ENCODE measurements at places on chromosomes 16 and 17.

- DNase-seq, result no peak
Observed at GRCh38 chr16:78396673-78397072, 297.2 kb downstream of the WWOX start.

- DNase-seq, result peak; percentile 89
Observed at GRCh38 chr17:82716203-82717010, at the start of gene FN3KRP. TSS of gene FN3KRP (plus strand) at chr17:82716706. CDS start at chr17:82716756, 50 bp downstream.

GRCh38 chr17:69961501-69962145 lies 113.4 kb upstream of the KCNJ16 start:
- DNase-seq, result no peak

- DNase-seq, result no peak
Observed at GRCh38 chr17:58376472-58377000, 24.5 kb upstream of the SUPT4H1 start.

GRCh38 chr17:83037874-83038165 lies 41.6 kb upstream of the METRNL start:
- no peak for DNase-seq

- DNase-seq, result no peak
Observed at GRCh38 chr17:43995150-43995471, 9.3 kb upstream of the NAGS start.

- peak; percentile 22 for DNase-seq
Observed at GRCh38 chr16:2881783-2882649, 999 bp upstream of the FLYWCH2 start.

GRCh38 chr16:66701026-66701425 lies 4.5 kb upstream of the CMTM4 start:
- DNase-seq, result no peak

DNA sequence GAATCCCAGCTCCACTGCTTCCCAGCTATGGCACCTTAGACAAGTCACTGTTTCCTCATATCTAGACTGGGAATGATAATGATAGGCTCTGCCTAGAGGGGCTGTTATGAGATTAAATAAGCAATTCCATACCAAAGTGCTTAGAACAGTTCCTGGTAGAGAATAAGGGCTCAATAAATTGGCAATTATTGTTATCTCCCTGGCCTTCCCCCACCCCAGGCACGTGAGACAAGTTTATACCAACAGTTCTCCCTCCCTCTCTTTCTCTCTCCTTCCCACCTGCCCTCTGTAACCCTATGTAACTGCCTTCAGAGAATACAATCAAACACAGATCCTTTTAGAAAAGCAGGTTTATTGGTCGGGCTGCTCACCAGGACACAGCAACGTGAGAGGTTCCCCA lies 13.9 kb upstream of the STAT3 start:
- no peak for DNase-seq

DNA sequence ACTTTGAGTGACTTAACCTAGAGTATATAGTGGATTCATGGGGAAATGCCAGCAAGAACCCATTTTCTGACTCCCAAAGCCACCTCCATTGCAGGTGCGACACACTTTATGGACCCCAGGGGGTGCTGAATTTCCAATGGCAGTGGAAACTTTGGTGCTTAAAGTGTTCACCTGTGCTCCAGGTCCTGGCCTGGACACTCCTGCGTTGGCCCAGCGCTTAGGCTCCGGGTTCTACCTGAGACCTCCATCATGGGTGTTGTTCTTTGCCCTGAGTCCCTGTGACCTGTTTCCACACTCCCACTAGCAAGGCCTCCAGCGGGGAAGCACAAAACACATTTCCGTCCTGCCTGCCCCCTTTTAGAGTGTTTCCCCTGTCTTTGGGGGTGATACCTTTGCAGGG lies 3.0 kb downstream of the CCNF start:
- no peak for DNase-seq

- no peak for DNase-seq
Observed at GRCh38 chr16:49605536-49606254, 232.1 kb downstream of the C16orf78 start.

- DNase-seq, result no peak
Observed at GRCh38 chr16:22726868-22727267, 87.1 kb upstream of the HS3ST2 start.

GRCh38 chr16:49756775-49757558 lies 98.9 kb downstream of the ZNF423 start:
- no peak for DNase-seq

DNA sequence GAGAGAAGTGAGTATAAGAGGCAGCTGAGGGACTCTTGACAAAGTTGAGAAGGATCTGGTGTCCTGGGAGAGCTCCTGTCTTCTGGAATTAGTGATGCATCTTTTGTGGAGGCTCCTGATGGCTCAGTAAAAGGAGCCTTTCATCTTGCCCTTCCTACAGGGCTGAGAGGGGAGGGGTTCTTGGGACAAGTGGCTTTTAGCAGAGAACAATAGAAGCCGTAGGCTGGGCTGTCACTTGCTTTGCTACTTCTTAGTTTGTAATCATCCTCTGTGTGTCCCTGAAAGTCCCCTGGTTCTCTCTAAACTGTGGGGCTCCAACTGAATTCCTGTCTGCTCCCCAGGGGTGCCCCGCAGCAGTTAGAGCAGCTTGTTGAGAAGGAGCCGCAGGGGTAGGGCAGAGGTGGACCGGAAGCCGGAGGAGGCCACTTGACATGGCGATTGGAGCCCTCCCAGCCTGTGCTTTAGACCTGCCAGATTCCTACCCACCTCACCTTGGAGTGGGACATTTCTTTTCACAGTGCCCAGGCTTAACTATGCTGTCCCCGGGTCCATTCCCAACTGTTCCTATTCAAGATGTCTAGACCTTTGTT lies 85.1 kb downstream of the PRKCA start:
- no peak for DNase-seq

- DNase-seq, result no peak
Observed at GRCh38 chr17:50884439-50885311, 18.5 kb upstream of the TOB1 start.

DNA sequence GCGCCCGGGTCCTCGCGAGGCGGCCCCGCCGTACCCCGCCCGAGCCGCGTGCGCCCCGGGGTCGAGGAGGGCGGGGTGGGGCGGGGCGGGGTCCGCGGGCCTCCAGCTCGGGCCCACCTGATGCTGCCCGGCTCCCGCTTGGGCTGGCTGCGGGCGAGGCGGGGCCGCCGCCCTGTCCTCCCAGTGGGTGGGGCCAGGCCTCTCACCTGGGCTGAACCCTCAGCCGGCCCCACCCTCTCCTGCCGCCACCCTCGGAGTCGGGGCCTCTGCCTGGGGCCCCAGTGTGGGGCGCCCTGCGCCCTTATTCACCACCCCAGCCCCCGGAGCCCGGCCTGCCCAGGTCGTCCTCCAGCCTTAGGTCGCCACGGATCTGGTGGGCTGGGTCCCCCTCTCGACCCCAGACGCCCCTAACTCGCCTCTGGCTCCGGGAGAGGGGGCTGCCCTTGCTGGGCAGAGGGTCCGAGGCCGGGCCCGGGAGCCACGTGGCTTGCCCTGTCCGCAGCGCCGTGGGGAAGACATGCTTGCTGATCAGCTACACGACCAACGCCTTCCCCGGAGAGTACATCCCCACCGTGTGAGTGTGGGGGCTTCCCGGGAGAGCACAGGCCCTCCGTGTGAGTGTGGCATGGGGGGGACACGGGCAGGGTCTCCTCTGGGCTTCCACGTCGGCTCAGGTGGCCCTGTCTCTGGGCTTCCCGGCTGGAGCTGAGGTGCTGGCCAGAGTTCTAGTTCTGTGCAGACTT lies 578 bp downstream of the RAC3 start:
- DNase-seq, result no peak

GRCh38 chr17:68695659-68696058 lies 94.5 kb upstream of the FAM20A start:
- DNase-seq, result no peak

DNA sequence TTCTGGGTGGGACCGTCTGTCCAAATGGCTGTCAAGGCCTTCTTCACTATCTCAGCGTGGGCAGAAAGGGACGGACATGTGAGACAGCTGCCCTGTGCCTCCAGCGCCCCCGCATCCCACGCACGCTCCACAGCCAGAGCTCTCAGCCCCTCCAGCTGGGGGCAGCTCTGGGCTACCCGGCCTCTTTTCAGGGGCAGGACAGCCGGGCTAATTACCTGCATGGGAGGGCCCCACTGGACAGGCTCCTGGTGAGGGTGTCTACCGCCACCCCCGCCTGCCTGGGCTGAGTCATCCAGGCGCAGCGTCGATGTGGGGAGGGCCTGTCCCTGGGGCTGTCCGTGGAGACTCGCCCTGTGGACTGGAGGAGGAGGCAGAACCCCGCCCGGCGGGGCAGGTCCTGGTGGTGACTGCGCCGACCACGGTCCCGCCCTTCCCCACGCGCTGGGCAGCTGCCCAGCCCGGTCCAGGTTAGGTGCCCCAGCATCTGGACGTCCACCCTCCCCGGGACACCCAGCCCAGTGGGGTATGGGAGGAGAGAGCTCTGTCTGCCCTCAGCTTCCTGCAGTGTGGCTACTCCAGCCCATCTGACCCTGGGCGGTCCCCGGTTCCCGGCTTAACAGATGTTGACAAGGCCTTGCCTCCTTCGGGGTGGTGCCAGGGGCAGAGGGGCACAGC lies 5.9 kb upstream of the METRNL start:
- no peak for DNase-seq

All from CMK (cell line).